SW480 (cell line): ENCODE measurements at places on chromosomes 13 and 19.
A peak's percentile ranks its signal among the peaks of the same experiment; 100 is the strongest.

DNA sequence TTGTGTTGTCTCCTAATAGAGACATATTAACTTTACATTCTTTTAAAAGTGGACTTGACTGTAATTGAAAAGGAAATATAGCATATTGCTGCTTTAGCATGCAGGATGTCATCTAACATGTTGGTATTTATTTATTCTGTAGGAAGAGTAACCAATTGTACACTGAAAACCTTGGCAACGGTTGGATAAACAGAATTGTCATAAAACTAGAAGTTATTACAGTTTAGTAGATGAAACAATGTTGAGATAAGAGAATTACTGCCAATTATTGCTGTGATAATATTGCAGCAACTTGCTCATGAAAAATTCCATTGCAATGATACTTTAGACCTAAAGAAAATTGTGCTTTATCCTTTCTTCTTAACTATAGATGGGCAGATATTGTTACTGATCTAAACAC lies 7.6 kb upstream of the ERCC5 start:
- DNase-seq, result no peak

GRCh38 chr13:23321535-23322241 lies 111.8 kb downstream of the SACS start:
- DNase-seq, result peak; percentile 43

DNA sequence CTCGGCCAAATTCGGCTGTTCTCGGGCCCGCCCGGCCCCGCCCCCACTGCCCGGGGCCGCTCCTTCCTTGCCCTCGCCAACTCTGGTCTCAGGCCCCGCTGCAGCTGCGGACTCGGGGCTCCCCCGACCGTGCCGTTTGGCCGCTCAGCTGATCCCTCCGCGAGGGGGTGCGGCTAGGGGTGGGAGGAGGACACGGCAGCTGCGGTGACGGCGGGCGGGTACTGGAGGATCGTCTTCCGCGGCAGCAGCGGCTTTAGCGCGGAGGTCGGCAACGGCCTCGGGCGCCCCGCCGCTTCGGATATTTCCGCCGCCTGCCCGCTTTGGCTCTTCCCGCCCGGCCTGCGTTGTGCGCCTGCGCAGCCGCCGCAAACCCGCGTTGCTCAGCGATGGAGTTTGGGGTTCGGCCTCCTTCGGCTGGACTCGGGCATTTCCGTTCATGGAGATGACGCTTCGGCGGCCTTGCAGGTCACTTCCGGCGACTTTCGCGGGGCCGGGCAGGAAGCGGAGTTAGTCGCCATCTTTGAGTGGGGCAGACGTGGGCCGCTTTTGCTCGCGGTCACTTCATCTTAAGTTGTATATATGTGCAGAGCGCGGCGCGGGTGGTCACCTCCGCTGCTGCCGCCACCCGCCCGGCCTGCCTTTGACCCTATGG lies 338 bp upstream of the UBE2M start:
- DNase-seq, result peak; percentile 99

DNA sequence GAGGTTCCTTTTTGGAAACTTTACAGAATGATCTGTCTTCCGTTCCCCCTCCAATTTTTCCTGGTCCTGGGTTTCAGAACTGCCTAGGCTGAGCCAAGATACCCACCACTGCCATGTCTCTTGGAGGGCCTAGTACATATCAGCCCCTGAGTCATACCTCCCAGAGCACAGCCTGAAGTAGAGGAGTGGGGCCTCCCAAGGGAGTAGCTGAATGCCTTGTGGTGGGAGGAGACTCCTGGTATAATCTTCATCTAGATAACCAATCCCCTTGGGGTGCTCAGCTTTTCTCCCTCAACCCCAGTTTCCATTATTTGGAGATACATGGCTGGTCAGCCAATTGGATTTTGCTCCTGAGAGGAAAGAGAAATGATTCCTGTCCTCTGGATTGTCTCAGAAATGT lies 30.3 kb downstream of the ZNF763 start:
- no peak for DNase-seq

DNA sequence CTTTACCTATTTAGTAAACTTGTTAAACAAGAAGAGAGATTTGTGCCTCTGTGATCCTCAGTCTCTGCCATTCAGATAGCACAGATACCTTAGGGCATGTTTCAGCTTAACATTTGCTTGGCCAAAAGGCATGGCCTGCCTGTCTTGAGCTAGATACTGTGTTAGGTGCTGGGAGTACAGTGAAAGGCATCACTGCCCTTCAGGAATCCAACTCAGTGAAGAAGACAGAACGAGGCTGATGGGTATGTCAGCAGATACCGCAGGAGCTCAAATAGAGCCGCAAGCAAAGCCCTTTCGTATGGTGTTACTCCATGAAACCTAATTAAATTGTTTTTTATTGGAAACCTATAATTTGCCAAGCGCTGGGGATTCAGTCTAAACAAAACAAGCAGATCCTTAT lies 12.9 kb downstream of the ZNF507 start:
- no peak for DNase-seq

- no peak for DNase-seq
Observed at GRCh38 chr19:7337380-7338194, 11.2 kb upstream of the ARHGEF18 start.

- peak; percentile 91 for DNase-seq
Observed at GRCh38 chr19:58538257-58539168, 5.4 kb upstream of the TRIM28 start.
